ENCODE measurements at places on chromosomes 11 and 22.

- no peak for DNase-seq
Observed at GRCh38 chr11:42596576-42597145, 715.1 kb upstream of the API5 start.

- DNase-seq, result no peak
Observed at GRCh38 chr22:48908547-48908946, 919.1 kb downstream of the BRD1 start.

DNA sequence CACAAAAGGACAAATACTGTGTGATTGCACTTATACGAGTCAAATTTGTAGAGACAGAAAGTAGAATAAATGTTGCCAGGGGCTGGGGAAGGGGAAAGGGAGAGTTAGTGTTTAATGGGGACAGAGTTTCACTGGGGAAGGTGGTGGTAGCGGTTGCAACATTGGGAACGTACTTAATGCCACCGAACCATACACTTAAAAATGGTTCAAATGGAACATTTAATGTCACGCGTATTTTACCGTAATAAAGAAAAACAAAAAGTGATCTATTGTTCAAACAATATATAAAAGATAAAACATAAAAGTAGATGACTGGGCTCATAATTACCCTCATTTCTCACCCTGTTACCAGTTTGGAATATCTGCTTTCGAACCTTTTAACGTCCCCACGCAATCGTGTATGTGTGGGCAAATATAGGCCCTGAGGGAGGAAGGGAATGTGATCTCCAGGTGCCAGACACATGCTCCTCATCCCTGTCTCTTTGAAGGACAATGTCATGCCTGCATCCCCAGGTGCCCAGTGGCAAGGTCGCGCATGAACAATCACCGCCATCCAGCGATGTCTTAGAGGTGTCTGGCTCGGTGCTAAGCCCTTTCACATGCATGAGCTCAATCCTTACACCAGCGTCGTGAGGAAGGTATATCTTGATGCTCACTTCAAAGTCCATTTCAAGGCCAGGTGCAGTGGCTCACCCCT is 35.3 kb downstream of the LIF start:
- no peak for DNase-seq

GRCh38 chr11:34823639-34824038 is 92.5 kb downstream of the APIP start:
- DNase-seq, result no peak

DNA sequence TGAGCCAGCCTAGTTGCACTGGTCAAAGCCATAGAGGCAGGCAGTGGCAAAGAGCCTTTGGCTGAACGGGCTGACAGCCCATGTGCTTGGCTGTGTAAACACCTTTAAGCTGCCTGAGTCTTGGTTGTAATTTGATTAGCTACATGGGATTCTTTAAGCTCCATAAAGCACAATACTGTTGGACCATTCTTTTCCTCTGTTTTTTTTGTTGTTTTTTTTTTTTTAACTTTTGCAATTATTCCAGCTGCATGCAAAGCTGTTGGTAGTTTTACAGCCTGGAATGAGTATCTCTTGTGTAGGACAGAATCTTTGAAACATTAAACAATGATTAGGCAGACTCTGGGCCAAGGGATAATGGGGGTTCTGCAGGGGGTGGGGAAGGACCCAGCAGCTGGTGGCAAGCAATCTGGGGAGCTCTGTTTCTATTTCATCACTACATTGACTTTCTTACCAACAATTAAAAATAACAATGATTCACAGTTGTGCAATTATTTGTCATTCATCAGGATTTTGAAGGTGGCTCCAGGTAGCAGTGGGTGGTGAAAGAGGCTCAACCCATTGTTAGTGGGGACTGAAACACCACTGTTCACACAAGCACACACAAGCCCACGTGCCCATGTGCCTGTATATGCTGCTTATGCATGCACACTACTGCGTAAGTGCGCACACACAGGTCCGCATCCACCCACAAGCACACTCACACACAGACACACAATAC is 69.5 kb upstream of the CSNK2A3 start:
- no peak for DNase-seq

DNA sequence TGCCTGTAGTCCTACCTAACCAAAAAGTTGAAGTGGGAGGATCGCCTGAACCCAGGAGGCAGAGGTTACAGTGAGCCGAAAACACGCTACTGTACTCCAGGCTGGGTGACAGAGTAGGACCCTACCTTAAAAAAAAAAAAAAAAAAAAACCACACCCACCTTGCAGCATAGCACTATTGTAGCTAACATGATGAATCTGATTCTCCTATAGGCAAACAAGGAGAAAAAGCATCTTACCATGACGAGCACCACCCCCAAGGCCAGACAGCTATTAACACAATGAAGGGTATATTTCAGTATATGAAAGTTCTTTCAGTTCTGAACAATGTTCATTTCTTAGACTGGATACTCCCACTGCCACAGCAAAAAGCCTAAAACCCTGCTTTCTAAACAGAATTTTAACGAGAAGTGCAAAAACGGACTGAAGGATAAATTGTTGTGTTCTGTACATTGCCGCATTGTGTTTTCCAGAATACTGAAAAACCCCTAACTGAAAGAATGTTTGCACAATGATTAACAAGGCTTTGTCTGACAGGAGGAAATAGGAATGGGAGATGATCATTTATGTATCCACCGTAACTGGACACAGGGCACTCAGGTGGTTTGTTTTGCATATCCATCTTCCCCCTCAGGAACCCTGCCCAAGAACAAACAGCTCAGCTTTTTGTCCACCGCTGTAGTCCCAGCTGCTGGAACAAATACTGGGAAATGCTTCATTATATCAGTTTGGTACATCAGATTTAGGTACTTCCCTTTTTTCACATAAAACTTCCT is 8.9 kb downstream of the PISD start:
- no peak for DNase-seq

DNA sequence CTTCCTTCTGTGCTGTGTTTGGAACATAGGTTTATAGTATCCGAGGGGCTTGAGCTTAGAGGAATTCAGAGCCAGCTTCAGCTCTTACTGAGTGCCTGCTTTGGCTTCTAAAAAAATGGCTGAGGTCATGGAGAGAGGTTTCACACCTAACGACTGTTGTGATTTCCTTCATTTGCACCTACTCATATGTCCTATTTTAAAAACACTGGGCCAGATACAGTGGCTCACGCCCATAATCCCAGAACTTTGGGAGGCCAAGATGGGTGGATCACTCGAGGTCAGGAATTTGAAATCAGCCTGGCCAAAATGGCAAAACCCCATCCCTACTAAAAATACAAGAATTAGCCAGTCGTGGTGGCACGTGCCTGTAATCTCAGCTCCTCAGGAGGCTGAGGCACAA is 38.3 kb upstream of the SYT13 start:
- DNase-seq, result no peak

DNA sequence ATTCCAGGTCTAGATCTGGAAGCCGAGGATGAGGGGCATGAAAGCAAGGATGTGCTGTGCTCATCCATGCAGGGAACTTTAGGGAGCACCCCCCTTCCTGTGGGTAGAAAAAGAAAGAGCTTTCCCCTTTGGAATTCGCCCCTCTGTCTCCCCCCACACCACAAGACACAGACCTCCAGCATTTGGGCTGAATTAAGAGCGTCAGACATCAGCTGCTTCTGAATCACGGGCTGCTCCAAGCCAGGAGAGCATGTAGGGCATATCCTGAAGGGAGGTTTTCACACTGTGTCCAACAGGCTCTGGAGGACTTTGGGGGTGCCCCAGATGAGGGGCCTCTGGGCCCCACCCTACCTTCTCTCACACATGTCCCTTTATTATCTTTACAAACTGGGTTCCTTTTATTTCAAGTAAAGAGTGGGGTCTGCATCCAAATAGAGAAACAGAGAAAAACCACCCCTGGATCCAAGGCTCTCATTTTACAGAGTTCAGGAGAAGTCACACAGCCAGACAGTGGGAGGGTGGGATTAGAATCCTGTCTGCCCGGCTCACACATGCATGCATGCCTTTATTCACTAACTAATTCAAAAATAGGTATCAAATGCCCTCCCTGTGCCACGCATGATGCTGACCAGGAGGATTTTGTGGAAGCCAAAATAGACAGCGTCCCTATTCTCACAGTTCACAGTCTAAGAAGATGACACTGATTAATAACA is 52.8 kb downstream of the LRRC32 start:
- no peak for DNase-seq

- DNase-seq, result peak; percentile 1
Observed at GRCh38 chr11:26227301-26227746, 104.6 kb upstream of the ANO3 start.

DNA sequence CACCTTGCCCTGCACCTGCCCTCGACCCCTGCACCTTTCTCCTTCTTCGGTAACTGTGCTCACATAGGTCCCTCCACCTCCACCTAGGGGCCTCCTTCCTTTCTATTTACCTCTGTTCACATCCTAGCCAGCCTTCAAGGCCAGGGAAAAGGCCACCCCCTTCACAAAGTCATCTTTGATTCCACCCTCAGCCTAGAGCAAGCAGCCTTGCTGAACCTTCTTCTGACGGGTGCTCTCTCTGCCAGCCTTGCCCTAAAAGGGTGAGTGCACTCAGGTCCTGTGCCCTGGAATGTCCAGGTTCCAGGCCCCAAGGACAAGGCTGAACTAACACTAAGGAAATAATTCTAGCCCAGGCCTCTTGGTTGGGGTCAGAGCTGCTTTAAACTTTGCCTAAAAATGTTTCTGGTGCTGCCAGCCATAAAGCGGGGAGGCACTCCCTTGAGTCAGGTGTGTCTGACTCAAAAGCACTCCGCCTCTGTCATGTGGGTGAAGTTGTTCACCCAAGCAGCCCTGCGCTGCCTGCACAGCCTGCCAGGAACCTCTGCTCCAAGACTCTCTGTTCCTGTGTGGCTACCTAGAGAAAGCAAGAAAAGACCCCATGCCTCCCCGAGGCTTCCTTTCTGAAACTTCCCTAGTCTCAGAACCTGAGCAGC is 9.2 kb upstream of the FAM83F start:
- DNase-seq, result no peak

GRCh38 chr11:75959540-75959939 is 144.5 kb downstream of the UVRAG start:
- no peak for DNase-seq

DNA sequence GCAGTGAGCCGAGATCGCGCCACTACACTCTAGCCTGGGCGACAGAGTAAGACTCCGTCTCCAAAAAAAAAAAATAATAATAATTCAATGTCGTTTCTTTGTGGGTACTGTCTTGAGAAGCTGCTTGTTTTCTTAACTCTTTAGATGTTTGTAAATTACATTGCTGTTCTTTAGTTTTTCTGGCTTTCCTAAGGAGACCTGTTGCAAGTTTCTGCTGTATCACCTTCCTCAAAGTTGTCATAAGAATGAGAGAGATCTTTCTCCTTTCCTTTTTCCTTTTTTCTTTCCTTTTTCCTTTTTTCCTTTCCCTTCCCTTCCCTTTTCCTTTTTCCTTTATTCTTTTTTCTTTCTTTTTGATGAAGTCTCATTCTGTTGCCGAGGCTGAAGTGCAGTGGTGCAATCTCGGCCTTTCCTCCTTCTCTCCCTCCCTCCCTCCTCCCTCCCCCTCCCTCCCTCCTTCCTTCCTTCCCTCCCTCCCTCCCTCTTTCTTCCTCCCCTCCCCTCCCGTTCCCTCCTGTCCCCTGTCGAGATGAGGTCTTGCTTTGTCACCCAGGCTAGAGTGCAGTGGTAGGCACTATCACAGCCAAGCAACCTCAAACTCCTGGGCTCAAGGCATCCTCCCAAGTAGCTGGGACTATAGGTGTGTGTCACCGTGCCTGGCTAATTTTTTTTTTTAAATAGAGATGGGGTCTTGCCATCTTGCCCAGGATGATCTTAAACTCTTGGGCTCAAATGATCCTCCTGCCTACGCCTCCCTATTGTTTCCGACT is 15.3 kb downstream of the HIPK3 start:
- no peak for DNase-seq

Data from NCI-H1417 treated with DMSO at 0.1 percent for 48 hours (cell line).